ENCODE measurements at places on chromosomes 12 and 14.

DNA sequence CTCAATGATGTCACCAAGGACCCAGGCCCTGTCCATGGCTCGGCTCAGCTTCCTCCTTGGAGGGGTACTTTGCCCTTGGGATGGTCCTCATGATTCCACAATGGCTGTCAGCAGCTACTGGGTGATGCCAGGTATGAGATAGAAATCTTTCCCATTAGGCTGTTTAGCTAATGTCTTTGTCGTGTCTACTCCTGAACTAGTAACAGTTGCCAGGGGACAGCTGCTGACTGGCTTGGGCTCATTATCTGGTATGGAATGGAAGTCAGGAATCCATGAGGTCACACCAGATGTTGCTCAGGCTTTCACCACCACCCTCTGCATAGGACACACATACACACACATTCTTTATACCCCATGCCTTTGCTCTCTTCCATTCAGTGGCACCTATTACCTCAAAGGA lies 9.2 kb downstream of the PRPH start:
- no peak for DNase-seq

GRCh38 chr12:19462406-19462805 lies 23.1 kb downstream of the AEBP2 start:
- DNase-seq = no peak

GRCh38 chr12:123076604-123077297 lies 74.1 kb downstream of the PITPNM2 start:
- DNase-seq = no peak

DNA sequence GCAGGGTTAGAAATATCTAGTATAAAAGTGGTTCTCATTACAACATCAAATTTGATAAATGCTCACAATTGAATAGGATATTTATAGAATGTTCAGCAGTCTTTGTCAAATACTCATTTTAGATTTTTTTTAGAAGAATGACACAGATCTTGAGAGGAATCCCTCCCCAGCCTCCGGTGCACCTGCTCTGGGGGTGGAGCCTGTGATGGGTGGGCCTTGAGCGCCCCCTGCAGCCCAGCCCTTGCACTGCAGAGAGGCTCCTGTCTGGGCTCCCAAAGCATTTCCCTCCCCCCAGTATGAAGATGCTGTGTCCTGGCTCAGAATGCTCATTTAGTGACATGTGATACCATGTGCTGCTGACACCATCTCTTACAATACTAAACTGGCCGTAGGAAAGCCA lies 792.3 kb downstream of the TMEM121 start:
- DNase-seq = no peak

- no peak for DNase-seq
These were observed 41.2 kb downstream of the NEUROD4 start for GRCh38 chr12:55061024-55061423.

- no peak for DNase-seq
These were observed 14.8 kb downstream of the ELK3 start for GRCh38 chr12:96208801-96209549.

- no peak for DNase-seq
These were observed 24.6 kb downstream of the TPCN1 start for GRCh38 chr12:113245695-113246477.

DNA sequence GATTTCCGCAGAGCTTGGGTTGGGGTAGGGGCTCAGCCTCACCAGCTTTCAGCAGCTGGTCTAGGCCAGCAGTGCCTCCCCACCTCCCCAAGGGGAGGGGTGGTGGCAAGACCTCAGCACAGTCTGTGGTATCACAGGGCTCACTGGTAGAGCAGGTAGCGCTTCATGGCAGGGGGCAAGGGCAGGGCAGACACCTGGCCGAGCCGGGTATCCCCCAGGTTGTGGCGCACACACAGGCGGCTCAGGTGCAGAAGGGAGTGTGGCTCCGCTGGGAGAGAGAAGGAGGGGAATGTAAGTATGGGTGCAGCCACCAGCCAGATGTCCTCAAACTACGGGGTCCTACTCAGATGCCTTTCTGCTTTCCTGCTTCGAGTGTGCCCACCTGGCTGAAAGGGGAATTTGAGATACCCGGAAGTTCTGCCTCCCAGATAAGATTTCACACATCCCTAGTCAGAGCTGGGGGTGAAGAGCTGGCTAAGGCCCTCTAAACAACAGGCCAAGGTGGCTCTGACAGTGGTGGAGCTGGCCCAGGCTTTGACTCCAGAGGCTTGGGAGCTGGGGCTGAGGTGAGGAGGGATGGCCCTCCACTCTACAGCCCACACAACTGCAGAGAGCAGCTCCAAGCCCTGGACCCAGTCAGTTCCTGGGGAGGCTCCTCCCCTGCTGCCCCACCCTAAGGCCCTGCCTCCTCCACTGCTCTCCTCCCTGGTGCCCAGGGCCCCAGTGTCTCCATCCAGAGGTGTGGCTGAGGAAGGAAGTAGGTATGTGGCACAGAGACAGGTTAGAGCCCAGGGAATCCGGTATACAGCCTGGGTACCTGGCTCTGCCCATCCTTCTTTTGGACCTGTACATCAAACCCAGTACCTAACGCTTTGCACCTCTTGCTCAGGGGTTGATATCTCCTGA lies 1.8 kb downstream of the SPSB2 start:
- no peak for DNase-seq

GRCh38 chr14:93923626-93924025 lies 3.5 kb upstream of the FAM181A start:
- DNase-seq = no peak

DNA sequence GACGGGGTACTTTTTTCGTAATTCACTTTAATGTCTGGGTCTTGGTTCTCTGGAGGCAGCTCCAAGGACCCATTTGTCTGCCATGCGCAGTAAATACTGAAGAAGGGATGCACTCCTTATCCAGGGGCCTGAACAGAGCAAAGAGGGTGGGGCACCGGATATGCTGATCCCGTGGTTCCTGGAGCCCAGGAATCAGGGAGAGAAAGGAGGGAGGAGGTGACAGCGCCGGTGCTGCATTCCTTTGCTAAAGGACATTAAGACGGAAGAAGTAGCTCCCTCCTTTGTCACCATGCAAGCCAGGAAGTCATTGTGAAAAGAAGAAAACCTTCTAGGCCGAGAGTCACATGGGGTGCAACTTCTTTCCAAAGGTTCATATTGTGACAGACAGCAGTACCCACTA lies 1057.7 kb downstream of the VRK1 start:
- DNase-seq = no peak

DNA sequence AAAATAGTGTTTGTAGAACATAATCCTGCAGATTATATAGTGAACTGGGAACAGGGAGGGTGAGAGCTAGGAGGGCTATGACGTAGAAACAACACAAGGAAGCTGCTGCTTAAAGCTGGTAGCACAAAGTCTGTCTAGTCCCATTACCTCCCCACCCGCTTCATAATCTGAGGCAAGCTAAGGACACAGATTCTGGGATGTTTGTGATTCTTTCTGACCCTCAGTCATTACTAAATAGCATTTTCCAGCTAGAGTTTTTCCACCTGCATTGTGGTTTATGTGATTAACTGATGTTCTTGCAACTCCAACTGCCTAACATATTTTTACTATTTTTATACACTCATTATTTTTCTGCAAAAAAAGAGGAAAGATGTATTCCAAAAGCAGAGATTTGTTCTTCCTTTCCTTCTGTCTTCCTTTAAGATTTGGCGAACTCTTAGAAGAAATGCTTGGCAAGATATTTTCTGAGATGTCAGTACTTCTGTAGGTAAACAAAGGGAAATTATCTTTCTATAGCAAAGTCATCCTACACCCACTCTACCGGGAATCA lies 293.2 kb upstream of the FAR2 start:
- DNase-seq = no peak

GRCh38 chr12:2664721-2665577 lies 129.8 kb upstream of the FKBP4 start:
- DNase-seq = no peak

DNA sequence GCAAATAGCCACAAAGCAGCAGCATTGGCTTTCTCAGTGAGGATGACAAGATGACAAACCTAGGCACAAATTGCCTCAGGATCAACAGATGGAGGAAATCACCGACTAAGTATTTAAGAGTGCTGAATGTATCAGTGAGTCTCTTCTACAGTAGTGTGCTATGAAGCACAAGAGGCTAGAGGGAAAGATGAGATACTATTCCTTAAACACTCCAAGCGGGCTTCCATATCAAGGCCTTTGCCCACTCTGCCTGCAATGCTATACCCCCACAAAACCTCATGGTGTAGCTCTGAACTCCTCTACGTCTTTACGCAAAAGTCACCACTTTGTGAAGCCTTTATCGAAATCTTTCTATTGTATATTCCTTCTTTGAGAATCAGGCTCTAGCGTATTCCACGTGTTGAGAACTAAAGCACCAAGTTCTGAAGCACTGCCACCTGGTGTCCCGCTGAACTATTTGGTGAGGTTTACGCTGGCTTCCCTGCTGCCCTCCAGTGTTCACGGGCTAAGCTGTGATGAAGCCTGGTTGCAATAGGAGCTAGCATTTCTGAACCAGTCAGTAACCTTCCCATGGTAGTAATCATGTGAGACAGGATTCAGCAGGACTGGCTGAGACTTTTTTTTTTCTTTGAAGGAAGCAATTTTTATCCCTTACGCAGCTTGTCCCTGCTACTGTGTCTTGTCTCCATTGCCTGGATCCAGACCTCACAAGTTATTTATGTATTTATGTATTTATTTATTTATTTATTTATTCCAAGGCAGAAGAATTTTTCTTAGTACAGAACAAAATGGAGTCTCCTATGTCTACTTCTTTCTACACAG lies 426.5 kb upstream of the OR4E1 start:
- no peak for DNase-seq

DNA sequence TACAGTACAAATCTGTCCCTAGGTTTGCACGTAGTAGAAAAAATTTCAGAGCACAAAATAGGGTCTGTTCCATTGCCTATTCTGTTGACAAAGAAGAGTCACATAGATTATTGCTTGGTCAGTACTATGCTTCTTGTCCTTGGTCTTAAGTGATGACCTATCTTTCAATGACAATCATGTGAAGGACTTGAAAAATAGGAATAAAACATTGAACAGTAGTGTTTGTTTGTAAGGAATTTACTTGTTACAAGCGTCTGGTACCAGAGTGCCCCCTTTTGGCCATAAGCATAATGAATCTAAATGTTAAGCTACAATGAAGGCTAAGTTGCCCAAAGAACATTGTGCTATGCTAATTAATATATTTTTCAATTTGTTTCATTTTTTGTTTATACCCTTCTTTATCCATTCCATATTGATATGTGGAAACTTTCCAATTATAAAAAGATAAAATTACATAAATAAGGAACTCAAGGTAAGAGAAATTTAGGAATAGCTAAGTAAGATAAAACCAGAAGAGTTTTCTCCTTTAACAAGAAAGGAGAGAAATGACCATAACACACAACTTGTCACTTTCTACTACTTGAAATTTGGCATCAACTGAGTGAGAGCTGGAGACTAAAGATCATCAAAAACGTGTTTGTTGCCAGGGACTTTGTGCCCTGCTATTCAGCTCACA lies 204.7 kb downstream of the EPS8 start:
- DNase-seq = no peak

DNA sequence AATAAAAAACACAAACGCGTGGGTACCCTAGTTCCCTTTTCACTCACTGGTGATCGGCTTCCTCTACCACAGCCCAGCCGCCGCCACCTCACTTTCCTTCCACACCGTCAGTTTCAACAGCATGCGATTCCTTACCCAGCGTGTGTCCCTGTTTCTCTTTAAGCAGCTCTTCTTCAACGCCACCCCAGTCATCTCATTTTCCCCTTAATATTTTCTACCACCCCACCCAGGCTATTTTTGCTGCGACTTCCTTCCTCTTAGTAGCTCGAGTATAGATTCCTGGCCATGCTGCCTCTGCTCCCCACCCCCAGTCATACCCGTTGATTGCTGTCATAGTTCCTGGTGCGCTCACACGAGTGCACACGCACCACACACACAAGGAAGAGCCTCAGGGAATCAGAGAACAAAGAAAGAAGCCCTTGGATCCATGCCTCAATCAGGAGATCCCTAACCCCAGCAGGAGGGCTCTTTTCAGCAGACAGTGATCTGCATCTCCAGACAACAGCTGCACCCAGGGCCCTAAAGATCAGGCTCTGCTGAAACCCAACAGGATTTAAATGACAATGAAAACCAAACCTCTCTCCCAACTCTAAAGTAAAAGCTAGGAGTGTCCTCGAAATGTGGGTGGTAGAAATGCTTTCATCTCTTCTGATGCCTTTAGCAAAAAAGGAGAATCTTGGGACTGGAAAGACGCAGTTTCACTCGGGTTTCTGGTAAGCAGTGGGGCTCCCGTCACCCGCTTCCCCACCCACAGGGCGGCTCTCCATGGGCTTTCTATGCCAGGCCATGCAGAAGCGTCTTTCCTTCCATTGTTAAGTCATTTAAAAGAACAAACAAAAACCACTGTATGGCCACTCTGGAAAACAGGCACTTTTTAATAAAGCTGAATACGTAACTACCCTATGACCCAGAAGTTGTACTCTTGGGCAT lies 23.8 kb downstream of the VPS37B start:
- no peak for DNase-seq

DNA sequence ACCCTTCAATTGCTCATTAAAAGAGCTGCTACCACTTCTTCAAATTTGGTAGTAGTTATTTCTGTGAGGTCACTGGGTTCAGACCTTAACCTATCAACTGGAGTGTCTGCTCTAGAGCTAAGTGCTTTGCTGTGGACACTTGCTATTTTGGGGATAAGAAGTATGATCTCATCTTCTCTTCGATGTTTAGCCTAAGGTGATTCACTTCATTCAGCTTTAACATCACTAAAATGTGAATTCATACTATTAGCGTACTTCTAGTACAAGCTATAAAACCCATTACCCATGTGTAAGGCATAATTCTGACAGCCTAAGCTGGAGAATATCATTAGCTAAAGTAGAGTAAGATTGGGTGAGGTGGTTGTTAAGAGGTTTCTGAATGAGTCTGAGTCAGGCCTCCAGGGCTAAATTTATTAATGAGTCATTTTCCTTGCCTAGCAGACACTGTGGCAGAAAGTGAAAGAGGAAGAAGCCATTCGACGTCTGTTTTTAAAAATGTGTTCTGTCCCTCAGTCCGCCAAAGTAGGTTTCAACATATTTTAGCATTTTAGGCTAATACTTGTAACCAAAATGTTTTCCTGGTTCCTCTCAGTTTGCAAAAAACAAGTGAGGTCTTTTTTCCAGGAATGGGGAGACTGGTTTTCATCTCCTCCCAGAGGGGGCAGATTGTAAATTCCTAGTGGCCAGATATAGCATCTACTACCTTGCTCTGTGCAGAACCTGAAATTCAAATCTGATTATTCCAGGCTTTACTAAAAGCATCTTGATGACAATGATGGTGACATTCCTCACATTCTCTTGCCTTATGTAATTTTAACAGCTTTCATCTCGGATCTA lies 103.6 kb downstream of the SSPN start:
- no peak for DNase-seq

GRCh38 chr14:21437063-21437901 lies 18.6 kb downstream of the CHD8 start:
- DNase-seq = peak; percentile 48

GRCh38 chr14:68402525-68403101 lies 390.3 kb downstream of the ZFP36L1 start:
- DNase-seq = no peak

- no peak for DNase-seq
These were observed 7.6 kb upstream of the ZNF410 start for GRCh38 chr14:73879027-73879426.

Measured in cortex of kidney (tissue), 1 donor.